NB4 (cell line): ENCODE measurements at places on chromosomes 3 and 15.

DNA sequence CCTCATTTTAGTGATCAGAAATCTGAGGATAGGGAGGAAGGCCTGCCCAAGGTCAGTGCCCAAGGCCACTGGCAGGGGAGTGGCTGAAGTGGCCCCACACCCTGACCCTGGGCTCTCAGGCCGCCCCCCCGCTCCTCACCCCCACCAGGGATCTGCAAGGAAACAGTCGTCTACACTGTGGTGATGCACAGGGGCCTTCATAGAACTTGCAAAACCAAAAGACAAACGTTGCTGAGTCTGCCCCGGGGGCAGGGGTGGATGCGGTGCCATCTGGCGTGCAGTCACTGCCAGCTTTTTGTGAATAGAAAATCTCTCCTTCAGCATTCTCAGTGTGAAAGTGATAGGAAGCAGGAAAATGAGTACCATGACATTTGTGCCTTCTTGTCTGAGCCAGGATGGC is 41.3 kb downstream of the WHAMM start:
- no peak for DNase-seq

- DNase-seq, result no peak
Observed at GRCh38 chr3:74636981-74637380, 22.5 kb upstream of the CNTN3 start.

GRCh38 chr3:78741066-78741645 is 1026.6 kb downstream of the ROBO1 start:
- DNase-seq, result peak; percentile 14

DNA sequence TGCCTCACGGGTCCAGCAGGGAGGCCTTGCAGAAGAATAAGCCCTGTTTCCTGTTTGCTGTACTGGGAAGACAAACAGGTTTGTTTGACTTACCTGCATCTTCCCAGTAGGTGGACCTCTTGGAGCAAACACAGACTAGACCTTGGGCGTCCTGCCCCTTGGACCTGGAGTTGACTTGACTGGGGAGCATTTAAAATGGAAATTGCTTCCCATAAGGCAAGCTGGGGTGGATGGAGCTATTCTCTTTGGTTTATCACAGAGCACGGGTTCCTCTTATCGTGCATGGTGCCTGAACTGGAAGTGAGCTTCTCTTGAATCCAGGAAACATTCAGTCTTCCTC is 151.4 kb downstream of the RPLP1 start:
- peak; percentile 28 for DNase-seq

GRCh38 chr15:62122249-62122648 is 42.8 kb downstream of the C2CD4B start:
- DNase-seq, result peak; percentile 4

GRCh38 chr3:196049653-196050052 is 32.2 kb downstream of the TFRC start:
- no peak for DNase-seq

- no peak for DNase-seq
Observed at GRCh38 chr3:177478170-177478867, 281.0 kb upstream of the TBL1XR1 start.

DNA sequence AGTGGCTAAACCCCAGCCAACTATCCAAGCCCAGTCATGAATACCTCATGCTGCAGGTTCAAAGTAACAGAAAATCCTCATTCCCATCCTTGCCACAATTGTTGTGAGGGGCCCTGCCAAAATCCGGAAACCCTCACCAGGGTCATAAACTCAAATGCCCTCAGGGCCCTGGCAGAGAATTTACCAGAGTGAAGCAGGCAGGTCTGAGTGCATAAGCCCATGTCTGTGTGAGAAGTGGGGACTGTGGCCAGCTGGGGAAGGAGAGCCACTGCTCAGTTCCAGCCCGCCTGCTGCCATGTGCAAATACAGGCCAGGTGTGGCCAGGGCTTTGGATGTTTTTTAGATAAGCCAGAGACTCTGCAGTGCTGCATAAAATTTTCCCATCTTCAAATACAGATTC is 7.0 kb downstream of the CEP152 start:
- DNase-seq, result no peak

- DNase-seq, result peak; percentile 40
Observed at GRCh38 chr3:187101184-187102072, 37.9 kb downstream of the RPL39L start.

DNA sequence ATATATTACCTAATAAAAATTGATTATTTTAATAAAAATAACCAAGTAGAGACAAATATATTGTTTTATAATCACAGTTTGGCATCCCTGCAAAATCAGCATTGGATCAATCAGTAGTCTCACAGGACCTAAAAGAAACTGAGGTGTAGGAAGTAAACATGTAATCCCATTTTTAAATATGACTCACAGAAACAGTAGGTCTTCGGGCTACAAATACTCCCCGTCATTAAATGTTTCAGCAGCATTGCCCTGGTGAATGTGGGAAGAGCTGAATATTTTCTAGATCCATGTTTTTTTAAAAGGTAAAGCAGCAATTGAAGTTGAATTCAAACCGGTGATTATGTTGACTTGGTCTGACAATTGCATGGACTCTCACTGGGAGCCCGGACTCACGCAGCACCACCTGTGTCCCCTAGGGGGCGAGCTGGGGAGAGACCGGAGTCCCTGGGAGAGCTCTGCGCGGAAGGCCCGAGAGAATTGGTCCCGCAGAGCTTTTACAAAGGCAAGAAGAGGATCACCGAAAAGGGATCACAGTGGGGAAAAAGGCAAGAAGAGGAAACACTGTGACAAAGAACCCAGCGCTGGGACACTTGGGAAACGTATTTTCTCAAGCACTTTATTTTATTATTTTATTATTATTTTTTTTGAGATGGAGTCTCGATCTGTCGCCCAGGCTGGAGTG is 17.2 kb upstream of the USP3 start:
- DNase-seq, result peak; percentile 86

GRCh38 chr15:35876762-35877161 is 330.8 kb upstream of the DPH6 start:
- DNase-seq, result no peak

DNA sequence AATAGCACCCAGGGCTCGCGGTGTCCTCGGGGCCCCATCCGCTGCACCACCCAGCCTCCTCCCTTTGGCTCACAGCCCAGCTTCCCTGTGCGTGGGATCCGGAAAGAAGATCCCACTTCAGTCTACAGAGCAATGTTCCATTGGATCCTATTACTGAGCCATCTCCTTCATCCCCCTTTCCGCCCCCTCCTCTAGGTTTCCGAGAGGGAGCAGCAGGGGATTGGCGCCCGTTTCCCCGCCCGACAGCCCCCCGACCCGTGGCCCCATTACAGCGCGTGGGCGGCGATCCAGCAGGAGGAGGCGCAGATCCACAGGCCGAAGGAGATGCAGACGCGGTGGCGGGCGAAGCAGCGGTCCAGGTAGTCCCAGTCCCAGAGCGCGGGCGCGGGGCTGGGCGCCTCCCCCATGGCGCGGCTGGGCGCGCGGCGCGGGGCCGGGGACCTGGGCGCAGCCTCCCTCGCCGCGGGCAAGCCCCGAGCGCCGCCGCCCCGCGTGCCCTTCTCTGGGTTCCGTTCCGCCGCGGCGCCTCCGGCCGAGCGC is 340 bp downstream of the TMEM44 start:
- DNase-seq, result no peak

- no peak for DNase-seq
Observed at GRCh38 chr15:31102039-31102321, 455 bp upstream of the TRPM1 start.

DNA sequence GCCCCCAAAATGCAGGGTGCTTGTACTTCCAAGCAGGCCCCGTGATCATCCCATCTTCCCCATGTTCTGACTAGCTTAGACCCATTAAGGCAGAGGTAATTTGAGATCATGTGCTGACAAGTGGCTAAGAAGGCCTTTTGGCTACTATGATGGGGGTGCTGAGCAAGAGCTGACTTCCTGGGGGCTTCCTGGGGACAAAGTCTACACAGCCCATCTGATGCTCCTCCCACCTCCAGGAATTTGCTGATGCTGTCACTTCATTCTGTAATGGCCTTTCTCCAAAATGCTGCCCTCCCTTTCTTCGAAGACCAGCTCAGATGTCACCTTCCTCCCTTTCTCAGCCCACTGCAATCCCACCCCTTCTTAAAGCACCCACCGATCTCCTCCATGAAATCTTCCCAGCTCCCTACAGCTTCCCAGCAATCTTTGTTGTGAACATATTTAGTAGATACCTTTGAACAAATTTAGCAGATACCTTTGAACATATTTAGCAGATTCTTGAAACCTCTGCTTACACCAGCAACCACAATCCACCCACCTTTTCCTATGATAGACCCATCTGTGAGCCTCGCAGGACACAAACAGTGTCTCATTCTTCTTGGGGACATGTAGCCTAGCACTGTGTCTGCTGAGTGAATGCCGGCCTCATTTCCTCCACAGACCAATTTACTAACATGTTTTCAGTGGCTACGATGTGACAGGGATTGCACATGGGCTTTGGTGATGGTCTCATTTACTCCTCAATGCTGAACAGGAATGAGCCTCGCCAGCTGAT is 223.3 kb downstream of the EPHB1 start:
- no peak for DNase-seq

- DNase-seq, result peak; percentile 69
Observed at GRCh38 chr15:20645956-20646355, 104.4 kb upstream of the GOLGA6L6 start.

DNA sequence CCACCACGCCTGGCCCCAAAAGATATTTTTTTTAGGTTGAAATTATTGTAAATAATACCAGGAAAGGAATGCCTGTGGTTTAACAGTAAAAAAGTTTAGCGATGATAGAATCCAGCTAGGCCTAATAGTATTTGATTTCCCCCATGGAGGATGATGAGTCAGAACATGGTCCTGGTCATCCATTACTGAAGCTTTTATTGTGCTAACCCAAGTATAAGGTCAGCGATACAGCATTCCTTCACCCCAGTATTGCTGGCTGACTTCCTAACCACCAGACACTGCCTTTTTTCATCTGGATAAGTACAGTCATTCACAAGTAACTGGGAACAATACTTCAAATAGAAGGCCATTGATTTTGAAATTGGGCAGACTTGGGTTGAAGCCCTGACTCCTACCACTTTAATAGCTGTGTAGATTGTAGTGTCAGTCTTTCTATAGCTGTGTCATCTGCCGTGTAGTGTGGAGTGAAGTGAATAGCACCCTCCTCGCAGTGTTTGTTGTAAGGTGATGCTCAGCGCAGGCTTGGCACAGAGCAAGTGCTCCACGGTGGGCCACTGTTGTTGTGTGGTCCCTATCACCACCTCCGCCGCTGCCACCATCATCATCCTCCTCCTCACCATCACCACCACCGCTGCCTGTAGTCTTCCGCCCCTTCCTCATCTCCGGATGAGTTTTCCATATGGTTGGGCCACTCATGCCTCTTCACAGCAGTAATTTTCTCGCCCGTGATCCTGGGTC is 436.0 kb upstream of the TPM1 start:
- DNase-seq, result no peak

- no peak for DNase-seq
Observed at GRCh38 chr3:126033765-126034164, 50.2 kb downstream of the SLC41A3 start.

DNA sequence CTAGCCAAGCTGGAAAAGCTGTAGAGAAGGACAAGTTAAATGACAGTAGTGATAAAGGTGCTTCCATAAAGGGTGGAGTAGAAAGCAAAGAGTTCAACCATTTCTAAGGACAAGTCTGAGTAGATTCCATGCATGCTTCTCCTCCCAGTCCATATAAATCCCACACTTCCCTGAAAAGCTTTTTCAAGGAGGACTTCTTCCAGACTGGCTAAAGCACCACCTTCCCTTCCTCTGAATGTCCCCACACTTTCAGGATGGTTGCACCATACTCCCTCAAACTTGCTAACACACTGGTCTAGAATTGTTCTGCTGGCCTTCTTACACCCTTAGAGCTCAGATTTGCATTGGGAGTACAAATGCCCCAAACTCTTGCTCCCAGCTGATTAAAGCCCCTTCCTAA is 40.9 kb downstream of the FBN1 start:
- DNase-seq, result no peak

DNA sequence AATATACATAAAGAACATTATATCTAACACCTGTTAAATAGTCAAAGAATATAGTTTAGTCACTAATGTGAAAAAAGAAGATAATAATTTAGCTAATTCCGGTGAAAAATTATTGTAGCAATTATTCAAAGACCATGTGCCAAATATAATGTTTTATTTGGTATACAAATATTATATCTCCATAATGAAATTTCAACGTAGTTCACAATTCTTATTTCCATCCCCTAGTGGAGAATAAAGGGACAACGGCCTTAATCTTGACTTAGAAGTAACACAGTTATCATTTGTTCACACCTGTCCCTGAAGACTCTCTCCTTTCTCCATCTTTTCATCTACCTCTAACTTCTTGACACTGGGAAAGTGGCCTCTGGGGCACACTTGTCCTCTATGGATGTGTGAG is 213.4 kb downstream of the ERC2 start:
- no peak for DNase-seq

DNA sequence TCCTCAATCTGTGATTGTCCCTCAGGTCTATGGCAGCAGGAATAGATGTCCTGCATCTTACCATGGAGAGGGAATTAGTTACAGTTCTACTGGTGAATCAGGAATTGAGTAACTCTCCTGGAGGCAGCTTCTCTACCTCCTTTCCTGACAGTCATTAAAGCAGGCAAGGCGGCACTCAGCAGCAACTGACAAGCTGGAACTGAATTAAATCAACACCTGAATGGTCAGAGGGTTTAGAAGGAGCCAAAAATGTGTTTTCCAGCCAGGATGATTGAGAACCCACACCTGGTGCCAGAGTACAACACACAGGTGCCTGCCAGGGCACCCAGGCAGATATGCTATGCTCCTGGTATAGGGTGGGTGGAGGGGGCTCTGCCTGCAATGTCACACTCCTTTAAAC is 43.1 kb upstream of the TIPARP start:
- no peak for DNase-seq

DNA sequence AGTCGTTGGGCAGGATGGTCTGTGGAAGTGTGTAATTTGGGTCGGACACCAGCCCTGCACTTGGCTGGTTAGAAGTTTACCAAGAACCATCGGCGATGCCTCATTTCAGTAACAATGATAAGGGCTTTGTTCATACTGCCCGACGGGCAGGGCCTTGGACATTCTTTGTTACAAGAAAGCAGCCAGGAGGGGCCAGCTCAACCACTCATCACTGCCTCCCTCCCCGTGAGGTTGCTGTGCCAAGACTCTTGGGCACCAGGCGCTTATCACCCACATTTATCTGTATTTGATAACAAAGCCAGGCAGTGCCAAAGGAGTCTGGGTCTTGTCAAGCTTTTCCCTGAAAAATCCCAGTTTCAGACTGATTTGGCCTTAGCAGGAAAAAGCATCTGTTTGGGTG is 235.0 kb downstream of the ADAMTS17 start:
- DNase-seq, result no peak

DNA sequence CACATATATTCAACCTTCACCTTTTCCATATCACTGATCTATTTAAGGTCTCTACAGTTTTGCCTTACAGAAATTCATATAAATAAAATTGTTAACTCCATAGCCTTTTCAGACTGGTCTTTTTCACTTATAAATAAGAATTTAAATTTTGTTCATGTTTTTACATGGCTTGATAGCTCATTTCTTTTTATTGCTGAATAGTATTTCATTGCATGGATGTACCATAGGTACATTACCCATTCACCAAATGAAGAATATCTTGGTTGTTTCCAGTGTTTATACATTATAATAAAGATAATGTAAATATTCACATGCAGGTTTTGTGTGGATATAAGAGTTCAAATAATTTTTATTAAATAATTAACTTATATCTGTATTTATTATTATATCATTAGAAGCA is 1765.0 kb downstream of the OTOL1 start:
- no peak for DNase-seq
